ENCODE measurements at places on chromosomes 3 and 15.

DNA sequence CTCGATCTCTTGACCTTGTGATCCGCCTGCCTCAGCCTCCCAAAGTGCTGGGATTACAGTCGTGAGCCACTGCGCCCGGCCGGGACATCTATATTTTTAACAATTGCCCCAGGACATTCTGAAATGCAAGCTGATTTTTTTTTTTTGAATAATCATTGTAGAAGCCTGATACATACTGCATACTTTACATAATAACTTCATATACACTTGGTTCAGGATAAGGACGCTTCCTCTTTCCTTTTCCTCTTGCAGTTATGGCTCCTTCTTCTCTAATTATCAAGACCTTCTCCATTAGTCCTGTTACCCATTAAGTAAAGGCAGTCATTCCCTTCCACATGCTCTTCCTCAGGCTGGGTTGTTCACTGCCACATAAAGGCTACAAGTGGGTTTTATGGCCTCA lies 58.3 kb downstream of the SLCO3A1 start:
- no peak for DNase-seq

- no peak for DNase-seq
These were observed 126.3 kb downstream of the KCNH8 start for GRCh38 chr3:19274576-19274975.

GRCh38 chr15:83999396-84000135 lies 236.0 kb upstream of the GOLGA6L4 start:
- no peak for DNase-seq

DNA sequence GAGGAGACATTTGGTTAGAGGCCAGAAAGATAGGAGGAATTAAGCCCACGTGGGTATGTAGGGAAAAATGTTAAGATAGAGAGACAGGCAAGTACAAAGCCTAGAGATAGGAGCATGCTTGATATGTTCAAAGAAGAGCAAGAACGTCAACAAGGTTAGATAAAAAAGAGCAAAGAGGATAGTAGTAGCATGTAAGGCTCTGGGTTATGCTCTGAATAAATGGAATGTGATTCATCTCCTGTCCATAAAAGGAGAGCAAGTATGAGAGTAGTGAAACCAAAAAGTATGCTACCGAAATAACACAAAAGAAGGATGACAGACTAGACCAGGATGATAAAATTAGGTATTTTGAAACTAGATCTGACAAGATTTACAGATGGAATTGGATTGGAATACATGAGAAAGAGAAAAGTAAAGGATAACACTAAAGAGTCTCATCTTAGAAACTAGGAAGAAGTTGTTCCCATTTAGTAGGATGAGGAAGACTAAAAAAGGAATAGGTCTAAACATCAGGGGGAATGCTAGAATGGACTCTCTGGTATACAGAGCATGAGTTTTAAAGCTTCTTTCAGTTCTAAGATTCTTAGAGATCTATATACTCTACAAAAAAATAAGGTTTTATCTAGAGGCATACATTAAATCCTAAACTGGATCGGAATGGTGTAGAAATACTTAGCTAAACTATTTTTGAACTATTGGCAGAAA lies 59.1 kb downstream of the TRPM7 start:
- no peak for DNase-seq

GRCh38 chr3:128787256-128788253 lies 61.6 kb downstream of the RAB7A start:
- no peak for DNase-seq

DNA sequence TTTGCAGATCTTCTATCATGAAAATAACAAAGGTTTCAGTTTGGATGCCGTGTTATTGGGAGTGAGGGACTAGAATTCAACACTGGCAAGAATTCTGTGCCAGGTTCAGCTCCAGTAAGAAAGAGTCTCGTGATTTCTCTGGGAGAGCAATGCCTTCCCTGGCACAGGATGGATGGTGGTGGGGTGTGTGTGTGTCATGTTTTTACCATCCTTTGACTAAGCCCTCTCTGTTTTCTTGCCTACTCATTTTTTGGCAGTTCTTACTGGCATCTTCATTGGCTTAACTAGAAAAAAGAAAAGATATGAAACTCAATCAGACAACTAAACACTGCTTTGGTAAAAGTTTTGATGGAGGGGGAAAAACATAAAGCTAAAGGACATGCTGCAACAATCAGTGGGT lies 86.6 kb downstream of the FMN1 start:
- DNase-seq, result no peak

- DNase-seq, result no peak
These were observed 14.5 kb downstream of the EFCAB12 start for GRCh38 chr3:129413687-129414506.

DNA sequence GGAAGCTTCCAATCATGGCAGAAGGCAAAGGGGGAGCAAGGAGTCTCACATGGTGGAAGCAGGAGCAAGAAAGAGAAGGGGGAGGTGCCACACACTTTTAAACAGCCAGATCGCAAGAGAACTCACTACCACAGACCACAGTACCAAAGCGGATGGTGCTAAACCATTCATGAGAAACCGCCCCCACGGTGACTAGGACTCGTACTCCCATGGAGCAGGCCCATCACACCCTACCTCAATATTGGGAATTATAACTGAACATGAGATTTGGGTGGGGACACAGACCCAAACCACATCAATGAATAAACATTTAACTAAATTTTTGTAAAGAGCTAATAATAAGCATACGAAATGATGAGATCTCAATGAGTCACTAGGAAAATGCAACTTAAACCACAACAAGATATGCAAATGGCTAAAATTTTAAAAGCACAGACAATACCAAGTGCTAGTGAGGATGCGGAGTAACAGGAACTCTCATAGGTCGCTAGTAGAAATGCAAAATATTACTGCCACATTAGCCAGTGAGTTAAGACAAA lies 10.0 kb downstream of the MRPS25 start:
- DNase-seq, result no peak

GRCh38 chr3:32843510-32844321 lies 25.9 kb downstream of the TRIM71 start:
- no peak for DNase-seq

- peak; percentile 22 for DNase-seq
These were observed 221.2 kb upstream of the LINGO1 start for GRCh38 chr15:77853910-77854309.

- no peak for DNase-seq
These were observed 12.3 kb downstream of the LNP1 start for GRCh38 chr3:100413613-100414012.
